ENCODE measurements at places on chromosomes 5 and 9. TPM values are rescaled to one million over a fixed set of nuclear protein-coding genes. Genes with fewer than 3 reads are reported as not detected.

PCDHA11 gene
- 4.3 TPM for total RNA-seq

TAF11L5 gene
- not detected for total RNA-seq

TBC1D2 gene
- 13.6 TPM for total RNA-seq

NEUROG1 gene
- total RNA-seq: not detected

PPIC gene
- total RNA-seq: 30.3 TPM

FAM200C gene
- total RNA-seq: 2.7 TPM

FOXI1 gene
- total RNA-seq: 7.9 TPM

OGN gene
- 14.1 TPM for total RNA-seq

C5orf63 gene
- total RNA-seq: 2.4 TPM

CSF1R gene
- total RNA-seq: 79.0 TPM

TMEM171 gene
- total RNA-seq: 0.64 TPM

CA9 gene
- total RNA-seq: not detected

IFNA2 gene
- not detected for total RNA-seq

MSX2 gene
- total RNA-seq: 1.6 TPM

NR6A1 gene
- total RNA-seq: 1.3 TPM

TMEM252 gene
- not detected for total RNA-seq

PCDHB13 gene
- total RNA-seq: 5.9 TPM

MRPL50 gene
- total RNA-seq: 14.7 TPM

ANKDD1B gene
- 1.4 TPM for total RNA-seq

ANKRD18A gene
- total RNA-seq: 4.3 TPM

SMIM23 gene
- not detected for total RNA-seq

STING1 gene
- total RNA-seq: 22.0 TPM

ZNF879 gene
- total RNA-seq: 13.8 TPM

PLPPR1 gene
- 2.2 TPM for total RNA-seq

PCDHA9 gene
- 1.5 TPM for total RNA-seq

COL27A1 gene
- total RNA-seq: 3.5 TPM

NUTM2G gene
- total RNA-seq: not detected

LIX1 gene
- total RNA-seq: 0.15 TPM

PCDHB4 gene
- total RNA-seq: 7.5 TPM

FBXL7 gene
- 6.9 TPM for total RNA-seq

HDAC3 gene
- 52.5 TPM for total RNA-seq

URM1 gene
- 23.8 TPM for total RNA-seq

PCDHB9 gene
- 2.2 TPM for total RNA-seq
